ENCODE measurements at places on chromosomes 7 and 10.

- DNase-seq: no peak
Measured at GRCh38 chr7:106381252-106381651, 96.5 kb upstream of the NAMPT start.

DNA sequence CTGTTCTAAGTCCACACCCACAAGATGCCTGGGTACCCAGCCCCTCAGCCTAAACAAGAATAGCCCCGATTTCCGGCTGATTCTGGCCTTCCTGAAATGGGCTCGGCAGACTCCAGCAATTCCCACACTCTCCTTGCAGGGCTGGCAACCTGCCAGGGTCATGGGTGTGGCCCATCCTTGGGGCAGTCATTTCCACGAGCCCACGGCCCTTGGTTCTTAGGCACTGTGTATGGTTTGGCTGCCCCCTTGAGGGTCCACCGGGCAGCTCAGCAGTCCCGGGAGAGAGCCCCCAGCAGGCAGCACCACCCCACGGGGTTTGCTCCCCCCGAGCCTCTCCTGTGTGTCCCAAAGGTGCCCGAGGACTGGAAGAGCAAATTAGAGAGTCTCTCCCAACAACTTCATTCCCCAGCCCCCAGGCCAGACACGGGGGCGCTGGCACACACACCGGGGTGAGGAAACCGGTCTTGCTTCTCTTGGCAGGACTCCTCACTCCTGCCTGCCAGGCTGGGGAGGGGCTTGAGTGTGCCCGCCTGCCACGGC lies 142.2 kb downstream of the EMX2 start:
- DNase-seq: no peak

- DNase-seq: no peak
Measured at GRCh38 chr7:138610671-138611170, 90.4 kb downstream of the SVOPL start.

GRCh38 chr7:36109013-36109627 lies 43.9 kb upstream of the EEPD1 start:
- DNase-seq: no peak

GRCh38 chr7:137576481-137576880 lies 232.9 kb upstream of the PTN start:
- no peak for DNase-seq

- DNase-seq: no peak
Measured at GRCh38 chr7:100118388-100119071, 628 bp downstream of the TAF6 start.

DNA sequence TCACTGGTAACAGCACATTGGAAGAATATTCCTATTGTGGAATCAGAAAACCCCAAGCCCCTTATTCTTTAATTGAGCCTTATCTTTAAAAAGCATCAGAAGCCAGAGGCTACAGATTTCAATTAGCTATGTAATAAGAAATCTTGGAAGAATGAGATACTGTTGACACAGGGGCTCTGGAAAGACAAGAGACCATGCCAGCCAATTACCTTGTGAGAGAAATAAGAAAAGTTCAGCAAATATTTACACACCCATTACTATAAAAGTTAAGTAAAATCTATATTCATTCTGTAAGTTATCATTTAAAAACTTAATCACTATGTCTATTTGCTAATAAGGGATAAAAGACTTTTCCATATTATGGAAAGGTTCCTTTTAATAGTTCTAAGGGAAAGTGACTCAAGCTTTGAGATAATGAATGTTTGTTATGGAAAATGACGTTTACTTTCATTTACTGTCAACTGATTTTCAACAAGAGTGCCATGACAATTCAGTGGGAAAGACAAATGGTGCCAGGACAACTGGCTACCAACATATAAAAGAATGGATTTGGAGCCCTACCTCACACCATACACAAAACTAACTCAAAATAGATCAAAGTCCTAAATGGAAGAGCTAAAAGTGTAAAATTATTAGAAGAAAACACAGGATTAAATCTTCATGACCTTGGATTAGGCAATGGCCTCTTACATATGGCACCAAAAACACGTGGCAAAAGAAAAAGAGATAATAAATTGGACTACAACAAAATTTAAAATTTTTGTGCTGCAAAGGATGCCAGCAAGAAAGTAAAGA lies 28.3 kb downstream of the ZFAND2A start:
- no peak for DNase-seq

- no peak for DNase-seq
Measured at GRCh38 chr7:99033765-99034164, 110.1 kb downstream of the SMURF1 start.

GRCh38 chr7:80827239-80827633 lies 91.6 kb downstream of the SEMA3C start:
- DNase-seq: no peak

- no peak for DNase-seq
Measured at GRCh38 chr10:32295027-32295426, 51.9 kb downstream of the EPC1 start.
